ENCODE measurements at places on chromosomes 1 and 21.
A peak's percentile ranks its signal among the peaks of the same experiment; 100 is the strongest.

DNA sequence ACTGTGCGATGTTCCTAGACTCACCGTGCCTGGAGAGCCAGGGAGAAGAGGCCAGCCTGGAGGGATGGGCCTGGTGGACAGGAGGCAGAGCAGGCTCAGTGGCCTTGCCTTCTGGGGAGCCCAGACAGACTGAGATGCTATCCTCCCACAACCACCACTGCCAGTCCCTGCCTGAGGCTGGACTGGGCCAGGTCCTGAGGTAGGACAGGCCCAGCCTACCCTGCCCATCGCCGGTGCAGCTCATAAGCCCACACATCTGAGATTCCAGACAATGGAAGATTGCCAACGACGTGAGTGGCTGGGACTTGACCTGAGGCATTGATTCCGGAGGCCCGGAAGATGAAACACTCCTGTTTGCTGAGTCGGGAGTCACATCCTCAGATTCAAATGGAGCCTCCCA lies 5.8 kb downstream of the CLEC20A start:
- DNase-seq: no peak

- DNase-seq: no peak
These were observed 2.0 kb downstream of the CLCA4 start for GRCh38 chr1:86548839-86549238.

- DNase-seq: peak; percentile 27
These were observed 1.5 kb downstream of the UBE2G2 start for GRCh38 chr21:44800103-44800502.

DNA sequence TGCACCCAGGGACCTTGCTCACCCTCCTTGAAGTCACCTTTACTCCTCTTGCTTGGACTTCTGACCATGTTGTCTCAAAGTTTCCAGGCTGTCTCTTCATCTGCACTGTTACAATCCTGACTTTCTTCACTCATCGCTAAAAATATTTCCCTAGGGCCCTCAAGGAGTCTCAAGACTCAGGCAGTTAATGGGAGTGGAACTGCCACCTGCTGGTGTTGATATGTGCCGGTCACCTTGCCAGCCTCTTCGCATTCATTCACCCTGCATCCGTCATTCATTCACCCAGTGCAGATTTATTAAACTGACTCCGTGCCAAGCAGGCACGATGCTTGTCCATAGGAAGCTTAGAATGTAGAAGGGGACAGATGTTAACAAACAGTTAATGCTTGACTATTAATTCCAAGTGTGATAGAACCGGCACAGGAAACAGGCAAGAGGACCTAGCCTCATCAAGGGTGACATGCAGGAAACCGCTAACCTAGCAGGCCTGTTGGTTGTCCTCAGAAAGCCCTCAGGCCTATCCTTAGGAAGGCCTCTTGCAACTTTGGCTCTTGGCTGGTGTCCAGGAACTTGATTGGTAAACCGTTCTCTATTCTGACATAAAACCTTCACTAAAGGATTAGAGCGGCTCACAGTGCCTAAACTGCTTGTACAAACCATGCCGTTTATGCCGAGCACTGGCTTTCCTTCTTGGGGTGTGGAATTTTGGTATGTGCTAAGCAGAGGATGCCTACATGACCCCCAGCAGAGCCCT lies 342.2 kb downstream of the CAMTA1 start:
- DNase-seq: peak; percentile 24

- no peak for DNase-seq
These were observed 11.4 kb downstream of the EPHA2 start for GRCh38 chr1:16144325-16145029.

- peak; percentile 2 for DNase-seq
These were observed 55.4 kb downstream of the EPRS1 start for GRCh38 chr1:219990782-219991510.
